ENCODE measurements at places on chromosomes 4 and X. TPM values are rescaled to one million over a fixed set of nuclear protein-coding genes. Genes with fewer than 3 reads are reported as not detected.

The HTN1 gene
- total RNA-seq, result not detected

The TMEM271 gene
- total RNA-seq, result not detected

The CASP3 gene
- total RNA-seq, result 84.8 TPM

The FAM236B gene
- not detected for total RNA-seq

The ETDA gene
- total RNA-seq, result not detected

The SPACA5 gene
- total RNA-seq, result not detected

The USP26 gene
- total RNA-seq, result not detected

All from pulmonary artery endothelial cell (primary cell).